EH (cell line): ENCODE measurements at places on chromosomes 12 and 14.

- DNase-seq: no peak
These were observed 729 bp upstream of the GAPDH start for GRCh38 chr12:6533653-6533922.

- DNase-seq: no peak
These were observed 296.6 kb downstream of the ADGRD1 start for GRCh38 chr12:131250028-131250950.

DNA sequence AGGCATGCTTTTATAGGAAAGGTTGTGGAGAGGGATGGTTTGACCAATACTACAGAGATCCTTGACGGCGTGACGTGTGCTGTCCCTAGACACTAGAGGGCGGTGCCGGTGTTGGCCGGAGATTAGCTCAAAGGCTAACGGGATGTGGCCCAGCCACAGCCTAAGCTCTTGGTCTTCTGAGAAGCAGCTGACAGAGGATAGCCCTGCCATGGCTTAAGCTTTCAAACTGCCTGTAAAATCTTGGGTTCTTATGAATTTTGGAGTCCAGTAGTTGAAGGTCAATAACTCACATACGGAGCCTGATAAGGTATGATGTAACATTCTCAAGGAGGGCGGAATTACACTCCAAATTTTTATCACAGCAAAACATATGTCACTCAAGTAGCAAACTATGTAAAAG, 515.7 kb upstream of the ATXN7L3B start:
- DNase-seq: peak; percentile 1

GRCh38 chr12:117439531-117440001, 78.1 kb upstream of the NOS1 start:
- DNase-seq: no peak

DNA sequence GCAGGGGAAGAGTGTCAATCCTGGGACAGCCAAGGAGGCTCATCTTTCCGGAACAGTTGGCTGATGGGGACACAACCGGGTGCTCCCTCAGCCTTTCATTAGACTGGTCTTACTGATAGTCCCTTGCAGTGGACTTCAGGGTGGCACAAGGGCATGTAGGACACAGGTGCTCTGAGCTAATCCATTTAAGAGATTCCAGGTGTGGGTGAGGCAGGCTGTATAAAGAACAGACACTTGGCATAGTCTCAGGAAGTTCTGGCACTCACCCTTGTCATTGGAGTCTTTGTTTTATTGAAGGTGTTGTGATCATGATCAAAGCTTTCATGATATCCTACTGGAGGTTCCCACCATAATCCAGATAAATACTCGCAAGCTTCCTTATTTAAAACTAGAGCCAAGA, 341.6 kb downstream of the EMP1 start:
- no peak for DNase-seq

GRCh38 chr12:452667-453210, 7.0 kb upstream of the B4GALNT3 start:
- no peak for DNase-seq

GRCh38 chr12:21823581-21823980, 49.1 kb upstream of the KCNJ8 start:
- DNase-seq: no peak

DNA sequence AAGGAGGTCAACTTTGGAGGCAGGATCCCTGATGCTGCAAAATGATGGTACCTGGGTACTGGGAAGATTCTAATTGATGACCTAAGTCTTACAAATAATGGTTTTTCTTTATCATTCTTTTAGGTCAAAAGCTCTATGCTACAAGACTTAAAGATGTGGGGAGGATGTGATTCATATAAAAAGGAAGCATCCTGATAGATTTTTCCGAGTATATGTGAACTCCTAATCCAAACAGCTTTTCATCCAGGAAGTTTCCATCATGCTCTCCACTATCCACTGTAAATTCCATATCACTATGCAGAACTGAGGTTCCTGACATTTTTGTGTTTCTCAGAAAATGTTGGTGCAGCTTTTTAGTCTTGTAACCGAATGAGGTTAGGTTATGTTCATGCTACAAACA, 293.2 kb downstream of the PAWR start:
- peak; percentile 44 for DNase-seq

- DNase-seq: peak; percentile 56
These were observed 3.6 kb upstream of the ARID2 start for GRCh38 chr12:45725631-45726602.

- no peak for DNase-seq
These were observed 10.3 kb upstream of the ADAM21 start for GRCh38 chr14:70441641-70442040.

GRCh38 chr14:104499784-104500760, 79.5 kb upstream of the C14orf180 start:
- DNase-seq: no peak

DNA sequence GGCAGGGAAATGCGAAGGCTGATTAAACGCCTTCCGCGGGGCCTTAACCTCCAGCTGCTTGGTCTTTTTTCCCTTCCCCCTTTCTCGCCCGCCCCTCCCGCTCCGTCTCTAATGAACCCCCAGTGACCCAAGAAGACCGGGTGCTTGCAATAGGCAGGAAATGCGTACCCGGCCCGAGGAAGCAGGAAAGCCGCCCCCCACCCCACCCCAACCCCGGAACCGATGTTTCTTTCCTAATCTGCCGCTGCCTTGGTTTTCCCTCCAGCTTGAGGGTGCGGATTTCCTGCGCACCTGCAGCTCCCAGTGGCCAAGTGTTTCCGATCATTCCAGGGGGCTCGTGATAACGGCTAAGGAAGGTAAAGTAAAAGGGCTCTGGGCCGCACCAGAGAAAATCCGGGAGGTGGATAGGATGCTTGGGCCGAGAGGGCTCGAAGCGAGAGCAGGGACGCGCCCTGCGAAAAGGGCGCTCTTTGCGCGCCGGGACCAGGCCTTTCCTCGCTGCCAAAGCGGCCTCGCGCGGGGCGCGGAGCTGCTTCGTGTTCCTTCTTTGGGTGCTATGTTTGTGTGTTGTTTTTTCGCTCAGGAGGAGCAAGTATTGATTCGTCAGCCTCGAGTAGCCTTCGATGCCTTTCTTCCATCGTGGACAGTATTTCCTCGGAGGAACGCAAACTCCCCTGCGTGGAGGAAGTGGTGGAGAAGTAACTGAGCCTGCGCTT, 983 bp downstream of the MYF6 start:
- DNase-seq: no peak

- DNase-seq: peak; percentile 5
These were observed 143.9 kb upstream of the NAV3 start for GRCh38 chr12:77686760-77687159.

DNA sequence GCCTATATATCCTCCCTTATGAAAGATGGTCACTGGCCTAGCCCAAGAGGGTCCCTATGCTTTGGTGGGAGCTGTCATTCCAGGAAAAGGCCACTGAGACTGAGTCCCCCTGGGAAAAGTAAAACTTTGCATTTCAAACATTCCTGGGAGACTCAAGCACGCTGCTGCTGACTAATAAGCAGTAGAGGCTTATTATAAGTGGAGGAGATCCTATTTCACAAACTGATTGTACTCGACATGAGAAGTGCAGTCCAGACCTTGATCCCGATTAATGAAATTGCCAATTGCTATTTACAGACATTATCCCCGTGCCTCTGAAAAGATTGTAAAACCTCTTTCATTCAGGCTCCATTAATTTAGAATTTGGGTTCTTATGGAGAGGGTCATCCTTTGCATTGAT, 96.6 kb downstream of the EMP1 start:
- DNase-seq: peak; percentile 19

DNA sequence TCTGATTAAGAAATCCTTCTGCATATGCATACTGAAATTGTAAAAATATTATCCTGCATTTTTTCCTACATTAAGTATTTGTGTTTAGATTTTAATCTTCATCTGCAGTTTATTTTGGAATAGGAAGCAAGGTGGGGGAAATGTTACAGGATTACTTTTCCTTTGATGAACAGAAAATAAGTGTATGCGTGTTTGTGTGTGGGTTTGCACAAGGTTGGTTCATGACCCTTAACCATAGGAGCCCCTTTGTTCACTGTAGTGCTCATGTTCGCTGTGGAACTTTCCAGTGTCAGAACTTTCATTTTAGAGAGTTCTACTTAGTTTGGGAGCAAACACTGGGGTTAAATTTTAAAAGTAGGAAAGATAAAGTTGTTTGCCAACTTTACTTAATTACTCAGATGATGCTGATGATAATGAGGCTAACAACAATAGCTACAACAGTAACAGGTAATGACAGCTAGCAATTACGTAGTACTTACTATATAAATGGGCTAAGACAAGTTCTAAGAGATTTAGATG, 6.4 kb upstream of the A2M start:
- DNase-seq: no peak

DNA sequence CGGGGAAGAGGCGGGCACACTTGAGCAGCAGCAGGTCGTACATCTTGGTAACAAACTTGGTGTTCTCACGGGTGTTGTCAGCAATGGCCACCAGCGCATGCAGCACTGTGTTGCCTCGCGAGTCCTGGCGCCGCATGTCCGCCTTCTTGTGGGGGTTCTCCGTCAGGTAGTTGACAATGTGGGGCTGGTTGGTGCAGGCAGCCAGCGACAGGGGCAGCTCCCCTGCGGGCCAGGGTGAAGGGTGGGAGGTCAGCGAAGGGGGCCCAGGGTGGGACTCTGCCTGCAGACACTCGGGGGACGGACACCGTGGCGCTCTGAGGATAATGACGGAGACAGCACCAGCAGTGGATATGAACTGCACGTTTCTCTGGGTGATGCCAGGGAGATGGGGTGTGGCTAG, 34.5 kb downstream of the TRPV4 start:
- DNase-seq: no peak

DNA sequence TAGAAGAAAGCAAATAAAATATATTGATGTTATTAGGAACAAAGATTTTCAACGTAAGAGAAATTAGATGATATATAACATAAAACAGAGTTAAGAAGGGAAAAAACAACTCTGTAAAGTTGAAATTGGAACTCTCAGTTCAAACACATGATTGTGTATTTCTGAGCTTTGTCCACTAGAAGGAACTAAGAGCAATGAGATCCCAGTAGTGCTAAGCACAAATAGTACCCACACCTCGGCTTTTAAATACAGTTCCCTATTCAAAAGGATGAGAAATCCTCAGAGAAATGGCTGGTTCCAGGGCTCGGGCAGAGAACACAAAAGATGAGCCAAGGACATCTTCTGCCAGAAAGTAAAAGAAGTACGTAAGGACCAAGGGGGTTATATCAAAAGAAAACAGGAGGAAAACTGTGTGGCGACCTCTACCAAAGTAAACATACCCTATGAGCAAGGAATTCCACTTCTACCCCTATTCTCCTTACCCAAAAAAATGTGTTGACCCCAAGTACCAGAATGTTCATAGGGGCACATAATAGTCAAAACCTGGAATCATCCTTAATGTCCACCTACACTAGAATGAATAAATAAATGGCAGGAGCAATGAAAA, 96.6 kb downstream of the SPTSSA start:
- DNase-seq: no peak

DNA sequence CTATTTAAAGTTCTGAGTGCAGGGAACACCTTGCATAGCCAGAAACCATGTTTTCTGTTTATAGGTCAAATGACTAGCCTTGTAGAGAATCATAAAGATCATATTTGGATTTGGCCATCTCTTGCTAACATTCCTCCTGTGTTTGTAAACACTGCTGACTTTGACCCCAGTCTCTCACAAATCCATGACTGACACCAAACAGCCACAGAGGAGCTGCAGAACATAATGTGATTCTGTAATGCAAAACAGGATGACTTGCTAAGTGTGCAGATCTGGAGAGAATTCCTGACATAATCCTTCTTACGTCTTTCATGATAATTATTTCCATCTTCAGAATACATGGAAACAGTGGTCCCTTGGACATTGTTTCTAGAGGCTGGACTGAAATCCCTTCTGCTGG, 211.8 kb downstream of the BMP4 start:
- no peak for DNase-seq

DNA sequence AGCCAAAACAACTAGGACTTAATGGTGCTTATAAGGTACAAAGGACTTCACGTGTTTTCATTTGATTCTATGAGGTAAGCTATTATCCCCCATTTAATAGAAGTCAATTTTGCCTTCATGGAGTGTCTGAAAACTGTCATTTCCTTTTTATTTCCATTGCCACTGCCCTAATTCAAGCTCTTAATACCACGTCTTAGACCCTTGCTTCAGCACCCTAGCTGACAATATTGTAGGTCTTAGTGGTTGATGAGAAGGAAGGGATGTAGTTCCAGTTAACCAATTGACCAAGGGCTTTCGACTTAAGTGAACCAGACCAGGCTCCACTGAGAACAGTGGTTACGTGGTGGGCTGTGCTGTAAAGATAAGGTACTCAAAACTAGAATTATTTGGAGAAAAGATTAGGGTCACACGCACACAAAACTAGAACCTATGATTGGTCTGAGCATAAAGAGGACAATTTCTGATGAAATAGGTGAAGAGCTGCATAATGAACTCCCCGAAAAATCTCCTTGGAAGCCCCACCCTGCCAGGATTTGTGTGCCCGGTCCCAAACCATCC, 9.6 kb upstream of the ASIC1 start:
- no peak for DNase-seq

DNA sequence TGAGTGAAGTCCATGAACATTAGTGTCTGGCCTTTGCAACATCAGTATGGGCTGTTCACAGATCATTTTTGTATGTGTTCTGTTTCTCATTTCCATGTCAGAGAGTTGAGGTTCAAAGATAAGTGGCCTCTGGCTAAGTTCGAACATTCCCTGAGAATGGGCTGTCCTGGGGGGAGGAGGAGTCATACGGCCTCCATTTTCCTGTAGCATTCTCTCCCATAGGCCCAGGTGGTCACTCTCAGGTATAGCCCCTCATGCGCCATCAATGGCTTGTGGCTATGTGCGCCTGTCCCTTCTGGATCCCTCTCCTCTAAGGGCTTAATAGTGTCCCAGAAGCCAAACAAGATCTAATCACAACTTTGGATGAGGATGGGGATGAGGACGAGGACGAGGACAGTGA, 165.0 kb downstream of the PAX9 start:
- no peak for DNase-seq

- no peak for DNase-seq
These were observed 13.6 kb upstream of the ETFBKMT start for GRCh38 chr12:31645924-31646323.

- DNase-seq: peak; percentile 98
These were observed 456.2 kb upstream of the MGAT4C start for GRCh38 chr12:86712425-86712843.

DNA sequence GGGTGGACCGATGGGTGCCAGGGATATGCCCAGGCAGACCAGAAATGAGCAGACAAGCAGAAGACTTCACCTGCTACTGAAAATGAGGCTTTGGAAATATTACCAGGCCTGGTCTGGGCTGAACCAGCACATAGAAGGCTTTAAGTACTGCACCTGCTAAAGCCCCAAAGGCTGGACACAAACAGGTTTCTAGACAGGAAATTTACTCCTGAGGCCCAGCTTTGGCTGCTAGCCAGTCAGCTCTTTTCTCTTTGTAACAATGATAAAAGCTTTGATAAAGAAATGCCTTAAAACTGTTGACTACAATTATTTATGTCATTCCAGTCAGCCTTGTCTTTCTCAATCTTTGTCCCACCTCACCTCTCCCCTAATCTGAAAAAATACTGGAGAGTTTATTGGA, 228.9 kb upstream of the EGLN3 start:
- no peak for DNase-seq

DNA sequence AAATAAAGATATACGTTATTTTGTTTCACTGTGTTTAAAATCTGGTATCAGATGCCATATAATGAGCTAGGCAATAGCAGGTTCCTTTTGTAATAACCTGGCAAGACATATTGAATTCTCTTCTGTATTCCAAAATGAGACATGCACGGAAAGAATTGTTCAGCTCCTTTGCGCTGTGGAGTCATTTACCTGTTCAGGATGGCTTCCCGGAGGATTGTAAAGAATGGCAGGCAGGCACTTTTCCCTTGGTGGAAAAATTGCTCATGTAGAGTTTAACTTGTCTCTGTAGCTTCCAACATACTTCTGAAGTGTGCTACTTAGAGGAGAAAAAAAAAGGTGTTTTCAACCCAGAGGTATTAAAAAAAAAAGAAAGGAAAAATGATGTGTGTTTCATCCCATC, 805.2 kb downstream of the GALC start:
- DNase-seq: no peak
